Peyer's patch (tissue), 4 donors: ENCODE measurements at places on chromosomes 2 and 18. TPM values are rescaled to one million over a fixed set of nuclear protein-coding genes. Genes with fewer than 3 reads are reported as not detected.

DNA sequence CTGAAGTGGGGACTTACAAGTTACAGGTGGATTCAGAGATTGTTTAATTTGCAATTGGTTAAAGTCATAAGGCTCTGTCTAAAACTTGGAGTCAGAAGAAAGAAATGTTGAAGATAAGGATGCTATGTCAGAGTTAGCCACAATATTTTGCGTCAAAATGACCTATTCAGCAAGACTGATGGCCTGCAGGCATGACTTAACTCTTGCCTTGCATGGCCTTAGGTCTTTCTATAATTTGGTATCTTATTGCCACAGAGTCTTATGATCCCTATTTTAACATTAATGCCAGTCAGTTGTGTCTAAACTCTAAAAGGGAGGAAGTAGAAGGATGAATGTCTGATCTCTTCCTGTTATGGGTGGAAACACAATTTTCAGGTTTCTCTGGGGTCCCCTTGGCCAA is 5.2 kb upstream of the COMMD1 start:
- DNase-seq: no peak

- no peak for DNase-seq
Observed at GRCh38 chr2:241859017-241859435, 332 bp upstream of the PDCD1 start.

- no peak for DNase-seq
Observed at GRCh38 chr2:157565550-157565949, 63.1 kb downstream of the ACVR1C start.

DNA sequence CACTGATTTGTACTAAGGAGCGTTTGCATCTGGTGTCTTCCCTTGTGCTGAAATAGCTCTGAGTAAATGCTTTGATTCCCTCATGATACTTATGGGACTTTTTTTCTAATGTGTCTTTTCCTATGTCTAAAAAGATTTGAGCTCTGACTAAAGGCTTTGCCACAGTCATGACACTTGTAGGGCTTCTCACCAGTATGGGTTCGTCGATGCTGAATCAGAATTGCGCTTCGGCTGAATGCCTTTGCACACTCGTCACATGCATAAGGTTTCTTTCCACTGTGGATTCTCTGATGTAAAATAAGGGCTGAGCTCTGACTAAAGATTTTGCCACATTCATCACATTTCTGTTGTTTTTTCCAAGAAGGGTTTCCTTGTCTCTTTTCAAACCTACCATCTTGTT is 8.0 kb downstream of the ZNF396 start:
- DNase-seq: no peak

DNA sequence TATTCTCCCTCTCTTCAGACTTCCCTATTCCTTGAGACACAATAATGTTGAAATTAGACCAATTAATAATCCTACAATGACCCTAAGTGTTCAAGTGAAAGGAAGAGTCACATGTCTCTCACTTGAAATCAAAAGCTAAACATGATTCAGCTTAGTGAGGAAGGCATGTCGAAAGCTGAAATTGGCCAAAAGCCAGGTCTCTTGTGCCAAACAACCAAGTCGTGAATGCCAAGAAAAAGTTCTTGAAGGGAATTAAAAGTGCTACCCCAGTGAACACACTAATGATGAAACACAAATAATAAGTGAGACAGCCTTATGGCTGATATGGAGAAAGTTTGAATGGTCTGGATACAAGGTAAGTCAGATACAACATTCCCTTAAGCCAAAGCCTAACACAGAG is 115.4 kb downstream of the PXDN start:
- no peak for DNase-seq

DNA sequence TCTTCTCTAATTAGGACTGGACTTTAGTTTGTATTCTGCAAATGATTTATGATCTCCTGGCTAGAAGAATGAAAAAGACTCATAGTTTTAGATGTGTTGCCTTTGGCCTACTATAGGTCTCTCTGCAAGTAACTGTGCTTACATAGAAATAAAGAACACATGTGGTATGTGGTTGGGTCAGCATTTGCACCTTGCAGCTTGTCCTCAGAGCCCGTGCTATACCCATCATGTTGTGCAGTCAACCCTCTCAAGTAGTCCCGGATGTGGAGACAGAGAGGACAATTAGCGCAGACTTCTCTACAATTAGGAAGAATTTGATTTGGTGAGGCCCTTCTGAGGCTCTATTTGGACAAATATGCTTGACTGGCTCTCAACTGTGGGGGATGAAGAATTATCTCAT is 203.7 kb upstream of the ITGA4 start:
- DNase-seq: no peak

- DNase-seq: peak; percentile 63
Observed at GRCh38 chr2:224638301-224638823, 53.2 kb upstream of the CUL3 start.

DNA sequence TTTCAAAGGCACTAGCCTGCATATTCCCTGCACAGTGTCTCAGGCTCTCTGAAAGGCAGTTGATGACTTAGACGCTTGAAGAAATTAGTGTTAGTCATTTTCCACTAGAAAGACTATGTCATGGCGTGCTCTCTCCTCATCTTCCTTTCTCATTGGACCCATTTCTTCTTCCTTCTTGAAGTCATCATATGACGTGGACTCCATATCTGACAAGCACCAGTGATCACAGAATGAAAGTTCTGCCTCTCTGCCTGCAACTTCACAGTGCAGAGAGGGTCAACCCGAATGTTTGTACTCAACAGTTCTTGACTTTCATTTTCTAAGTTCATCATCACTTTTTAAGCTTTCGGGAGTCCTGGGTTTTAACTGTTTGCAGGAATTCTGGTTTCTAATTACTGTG is 63.7 kb upstream of the CYRIA start:
- no peak for DNase-seq

DNA sequence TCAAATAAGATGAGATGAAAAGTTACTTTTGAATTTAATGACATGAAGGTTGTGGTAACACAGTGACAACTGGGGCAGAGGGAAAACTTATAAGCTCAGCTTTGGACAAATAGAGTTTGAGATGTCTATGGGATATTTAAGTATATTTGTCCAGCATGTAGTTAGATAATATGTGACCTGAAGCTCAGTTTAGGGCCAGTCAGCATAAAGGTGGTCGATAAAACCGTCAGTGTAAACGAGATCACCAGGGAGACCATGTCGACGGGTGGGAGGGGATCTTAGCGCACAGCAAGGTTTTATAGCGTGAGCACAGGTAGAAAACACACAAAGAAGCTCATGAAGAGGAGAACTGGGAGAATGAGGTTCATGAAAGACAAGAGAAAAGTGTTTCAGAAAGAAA is 7.4 kb upstream of the ERICH2 start:
- no peak for DNase-seq

GRCh38 chr18:24862201-24862816 is 401.9 kb downstream of the HRH4 start:
- no peak for DNase-seq

LRRTM1 gene
- not detected for total RNA-seq

CABYR gene
- 0.67 TPM for total RNA-seq

CERKL gene
- 1.7 TPM for total RNA-seq

MLPH gene
- 114 TPM for total RNA-seq
